ENCODE measurements at places on chromosomes 6 and 20.

DNA sequence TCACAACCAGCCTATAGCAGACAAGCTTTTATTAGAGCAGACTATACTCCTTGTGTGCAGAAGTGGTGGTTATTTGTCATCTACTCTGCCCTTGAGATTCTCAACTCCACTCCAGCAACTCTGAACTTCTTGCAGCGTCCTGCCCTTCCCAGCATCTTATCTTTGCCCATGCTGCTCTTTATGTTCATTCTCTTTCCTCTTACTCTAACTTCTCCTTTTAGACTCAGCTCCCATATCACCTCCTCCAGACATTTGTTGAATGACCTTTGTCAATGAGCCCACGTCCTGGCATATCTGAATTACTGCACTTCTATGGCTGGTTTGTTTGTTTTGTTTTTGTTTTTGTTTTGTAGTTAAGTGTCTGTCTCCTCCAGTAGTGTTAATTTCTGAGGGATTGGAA, 81.2 kb downstream of the KCNQ5 start:
- DNase-seq: no peak

DNA sequence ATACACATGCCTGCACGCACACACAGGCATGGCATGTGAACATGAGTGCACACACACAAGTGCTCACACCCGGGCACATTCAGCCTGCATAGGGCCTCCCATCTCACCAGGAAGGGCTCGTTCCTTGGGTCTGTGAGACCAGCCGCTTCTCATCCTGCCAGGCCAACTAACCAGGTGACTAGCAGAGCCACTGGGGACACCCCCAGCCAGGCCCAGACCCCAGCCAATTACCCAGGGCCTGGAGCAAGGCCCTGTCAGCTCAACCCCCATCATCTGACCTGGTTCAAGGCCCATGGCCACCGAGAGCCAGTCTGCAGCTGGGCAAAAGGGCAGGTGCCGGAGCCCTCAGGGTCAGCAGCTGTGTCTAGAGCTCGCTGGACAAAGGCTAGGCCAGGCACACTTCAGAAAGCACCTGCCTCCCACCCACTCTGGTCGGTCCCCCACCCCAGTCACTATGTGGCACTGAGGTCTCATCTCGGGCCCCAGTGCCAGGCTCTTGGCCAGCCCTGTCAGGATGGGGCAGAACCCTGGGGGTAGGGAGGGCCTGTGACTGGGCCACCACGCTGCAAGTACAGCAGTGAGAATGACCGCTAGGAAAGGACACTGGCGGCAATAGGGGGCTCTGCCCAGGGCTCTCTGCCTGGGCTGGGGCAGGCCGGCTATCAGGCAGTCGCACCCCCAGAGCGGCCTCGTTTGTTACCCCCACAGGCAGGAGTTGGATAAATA, 26.8 kb upstream of the MRGBP start:
- DNase-seq: no peak

DNA sequence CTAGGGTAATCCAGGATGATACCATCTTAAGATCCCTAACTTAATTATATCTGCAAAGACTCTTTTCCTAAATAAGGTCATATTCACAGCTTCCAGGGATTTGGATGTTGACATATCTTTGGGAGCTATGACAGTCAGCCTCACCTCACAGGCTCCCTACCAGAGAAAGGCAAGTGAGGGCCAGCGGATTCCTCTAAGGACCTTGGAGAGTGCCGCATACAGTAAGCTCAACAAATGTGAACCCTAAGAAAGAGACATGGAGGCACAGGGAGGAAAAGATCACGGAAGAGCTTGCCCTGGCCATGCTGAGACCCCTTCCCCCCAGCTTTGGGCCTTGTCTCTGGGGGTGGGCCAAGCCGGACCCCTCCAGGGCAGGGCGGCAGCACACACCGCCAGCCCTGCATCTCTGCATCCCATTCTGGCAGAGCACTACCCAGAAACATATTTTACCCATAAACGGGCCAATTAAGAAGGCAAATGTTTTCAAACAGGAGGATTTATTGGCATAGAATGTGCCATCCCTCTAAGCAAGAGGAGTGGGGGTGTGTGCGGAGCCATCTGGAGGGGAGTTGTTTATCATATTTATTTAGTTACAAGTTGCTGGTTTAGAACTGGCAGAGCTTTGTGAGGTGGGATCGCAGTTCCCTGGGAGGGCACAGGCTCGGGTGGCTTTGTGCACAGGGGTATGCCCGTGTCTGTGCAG, 55.4 kb downstream of the CHMP4B start:
- no peak for DNase-seq

GRCh38 chr6:26536571-26537159, 1.5 kb upstream of the HMGN4 start:
- no peak for DNase-seq

DNA sequence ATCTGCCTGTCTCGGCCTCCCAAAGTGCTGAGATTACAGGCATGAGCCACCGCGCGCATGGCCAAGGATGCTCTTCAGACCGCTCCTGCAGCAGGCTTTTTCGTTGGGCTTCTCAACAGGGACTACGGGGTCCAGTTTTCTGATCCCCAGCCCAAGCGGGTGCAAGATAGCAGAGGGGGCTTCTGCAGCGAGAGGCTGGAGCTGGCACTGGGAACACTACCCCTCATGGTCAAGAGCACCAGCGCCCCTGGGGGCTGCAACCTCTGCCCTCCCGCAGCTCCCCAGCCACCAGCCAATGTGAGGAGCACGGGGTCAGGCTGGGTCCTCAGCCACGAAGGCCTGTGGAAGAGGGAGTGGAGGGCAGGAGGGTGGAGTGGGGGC, 6.0 kb downstream of the CTSZ start:
- no peak for DNase-seq

DNA sequence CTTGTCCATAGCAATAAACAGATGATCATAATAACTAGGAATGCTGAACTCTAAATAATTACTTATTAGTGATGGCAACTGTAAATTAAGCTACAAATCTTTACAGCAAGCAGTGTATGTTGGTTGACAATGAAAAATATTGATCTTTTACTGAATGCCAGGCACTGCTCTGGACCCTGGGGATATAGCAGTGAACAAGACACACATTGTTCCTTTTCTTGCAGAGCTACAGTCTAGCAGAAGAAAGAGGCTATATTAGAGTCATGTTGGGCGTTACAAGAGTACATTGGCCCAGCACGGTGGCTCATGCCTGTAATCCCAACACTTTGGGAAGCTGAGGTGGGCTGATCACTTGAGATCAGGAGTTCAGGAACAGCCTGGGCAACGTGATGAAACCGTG, 11.5 kb downstream of the PXT1 start:
- DNase-seq: no peak

GRCh38 chr6:15479761-15480160, 183.1 kb downstream of the DTNBP1 start:
- no peak for DNase-seq

DNA sequence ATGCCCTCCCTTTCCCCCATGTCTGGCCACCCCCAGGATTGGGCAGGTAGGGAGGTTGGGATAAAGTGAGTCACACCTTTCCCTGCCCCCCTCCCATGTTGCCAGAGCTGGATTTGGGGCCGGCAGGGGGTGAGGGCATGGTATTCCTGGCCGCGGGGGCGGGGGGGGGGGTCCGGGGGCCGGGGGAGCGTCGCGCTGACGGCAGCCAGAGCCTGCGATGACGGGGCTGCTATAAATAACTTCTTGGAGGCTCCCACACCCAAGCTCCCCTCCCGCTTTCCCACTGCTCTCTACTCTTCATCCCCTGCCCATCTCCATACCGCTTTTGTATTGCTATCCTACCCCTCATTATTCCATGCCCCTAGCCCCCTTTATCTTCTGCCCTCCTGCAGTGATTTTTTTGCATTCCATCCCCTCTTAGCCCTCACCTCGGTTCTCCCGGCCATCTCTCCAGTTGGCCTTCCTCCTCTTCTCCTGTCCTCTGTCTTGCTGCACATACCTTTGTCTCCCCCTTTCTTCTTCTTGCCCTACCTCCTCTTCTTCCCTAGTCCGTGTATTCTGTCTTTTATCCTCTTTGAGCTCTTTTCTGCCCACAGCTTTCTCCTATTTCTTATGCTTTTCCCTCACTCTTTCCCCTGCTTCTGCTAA, 13.8 kb downstream of the SYNGAP1 start:
- DNase-seq: no peak

DNA sequence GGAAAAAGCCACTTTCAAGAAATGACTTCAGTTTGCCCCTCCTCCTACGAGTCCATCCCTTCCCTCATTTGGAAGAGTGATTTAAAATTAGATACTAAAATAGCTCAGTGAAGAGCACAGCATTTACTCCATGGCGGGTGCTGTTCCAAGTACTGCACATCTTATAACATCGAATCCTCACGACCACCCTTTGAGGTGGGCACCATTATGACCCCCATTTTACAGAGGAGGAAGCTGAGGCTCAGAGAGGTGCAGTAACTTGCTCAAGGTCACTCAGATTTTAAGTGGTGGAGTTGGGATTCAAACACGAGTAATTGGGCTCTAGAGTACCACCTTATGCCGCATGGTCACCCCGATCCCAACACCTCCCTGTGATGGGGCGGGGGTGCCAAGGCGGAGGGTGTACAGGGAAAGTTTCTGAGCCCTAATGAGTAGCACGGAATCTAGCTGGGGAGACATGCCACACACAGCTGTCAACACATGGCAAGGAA, 25.5 kb downstream of the TTBK1 start:
- no peak for DNase-seq

DNA sequence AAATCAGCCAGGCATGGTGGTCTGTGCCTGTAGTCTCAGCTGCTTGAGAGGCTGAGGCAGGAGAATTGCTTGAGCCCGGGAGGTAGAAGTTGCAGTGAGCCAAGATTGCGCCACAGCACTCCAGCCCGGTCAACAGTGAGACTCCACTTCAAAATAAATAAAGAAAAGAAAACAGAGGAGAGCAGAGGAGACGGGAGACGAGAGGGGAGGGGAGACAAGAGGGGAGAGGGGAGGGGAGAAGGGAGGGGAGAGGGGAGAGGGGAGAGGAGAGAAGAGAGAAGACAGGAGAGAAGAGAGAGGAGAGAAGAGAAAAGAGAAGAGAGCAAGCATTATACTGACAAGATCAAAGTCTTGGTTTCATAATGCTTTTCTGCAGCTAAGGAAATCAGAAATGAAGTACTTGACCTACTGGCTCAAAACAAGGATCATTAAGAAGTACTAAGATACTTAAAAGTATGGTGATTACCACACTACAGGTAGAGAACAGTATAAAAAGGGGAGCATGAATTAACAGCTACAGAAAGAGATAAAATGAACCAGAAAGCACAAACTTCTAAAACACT, 30.5 kb downstream of the FAM8A1 start:
- DNase-seq: no peak

DNA sequence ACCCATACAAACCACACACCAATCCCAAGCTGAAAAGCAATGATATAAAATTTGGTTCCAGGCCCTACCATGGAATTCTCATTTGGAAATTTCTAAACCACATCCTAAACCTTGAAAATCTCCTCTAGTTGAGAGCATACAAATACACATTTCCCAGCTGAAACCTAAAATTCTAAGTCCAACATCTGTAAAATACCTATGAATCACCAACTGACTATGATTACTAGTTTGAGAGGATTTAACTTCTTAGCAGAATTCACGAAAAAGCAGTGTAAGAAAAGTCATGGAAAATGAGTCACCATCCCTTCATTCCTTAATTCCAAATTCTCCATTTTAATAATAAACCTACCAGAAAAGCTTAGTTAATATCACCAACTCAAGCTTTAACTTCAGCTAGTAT, 15.4 kb downstream of the RANBP9 start:
- DNase-seq: peak; percentile 38

GRCh38 chr6:56087421-56087820, 160.0 kb downstream of the COL21A1 start:
- DNase-seq: no peak

GRCh38 chr6:1593958-1594314, 15.8 kb upstream of the FOXC1 start:
- no peak for DNase-seq

- no peak for DNase-seq
Measured at GRCh38 chr6:75818098-75818855, 69.2 kb downstream of the MYO6 start.

- no peak for DNase-seq
Measured at GRCh38 chr6:167097770-167098169, 25.1 kb upstream of the CCR6 start.

GRCh38 chr20:13337090-13337784, 116.2 kb downstream of the ISM1 start:
- DNase-seq: no peak

GRCh38 chr6:108957221-108957620, 109.0 kb downstream of the ARMC2 start:
- DNase-seq: no peak

DNA sequence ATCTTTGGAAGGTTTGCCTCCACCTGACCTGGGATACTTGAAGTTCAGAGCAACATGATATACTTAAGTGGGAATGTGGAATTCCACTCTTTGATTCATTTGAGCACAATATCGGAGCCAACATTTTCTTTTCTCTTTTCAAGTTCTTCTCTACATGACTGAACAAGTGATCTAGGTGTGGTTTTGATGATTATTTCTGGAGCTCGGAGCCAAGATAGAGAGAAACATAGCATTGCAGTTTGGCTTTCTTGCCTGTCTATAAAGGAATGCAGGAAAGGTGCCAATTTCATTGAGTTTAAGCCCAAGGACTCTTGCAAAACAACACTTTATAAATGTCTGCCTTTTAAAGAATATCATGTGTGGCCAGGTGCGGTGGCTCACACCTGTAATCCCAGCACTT, 124.2 kb upstream of the FAM83B start:
- DNase-seq: no peak

DNA sequence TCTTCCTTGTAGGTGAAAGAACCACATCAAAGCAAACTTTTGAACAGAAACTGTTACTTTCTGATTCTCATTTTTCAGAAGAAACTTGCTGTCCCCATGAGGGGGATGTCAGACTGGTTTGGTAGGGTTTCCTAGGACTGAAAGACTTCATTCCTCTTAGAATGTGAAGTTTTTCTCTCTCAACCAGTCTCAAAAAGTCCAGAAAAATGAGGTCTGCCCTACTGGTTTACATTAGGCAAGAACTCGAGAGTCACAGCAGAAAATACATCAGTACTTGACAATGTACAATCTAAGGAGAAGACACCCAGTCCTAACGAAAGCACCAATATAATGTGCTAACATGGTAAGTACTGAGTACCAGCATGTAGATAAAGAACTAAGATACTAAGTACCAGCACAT, 12.7 kb upstream of the NHLRC1 start:
- no peak for DNase-seq

- DNase-seq: no peak
Measured at GRCh38 chr6:162245830-162246420, 481.6 kb downstream of the PRKN start.

- no peak for DNase-seq
Measured at GRCh38 chr6:141758430-141758829, 374.3 kb upstream of the GJE1 start.

DNA sequence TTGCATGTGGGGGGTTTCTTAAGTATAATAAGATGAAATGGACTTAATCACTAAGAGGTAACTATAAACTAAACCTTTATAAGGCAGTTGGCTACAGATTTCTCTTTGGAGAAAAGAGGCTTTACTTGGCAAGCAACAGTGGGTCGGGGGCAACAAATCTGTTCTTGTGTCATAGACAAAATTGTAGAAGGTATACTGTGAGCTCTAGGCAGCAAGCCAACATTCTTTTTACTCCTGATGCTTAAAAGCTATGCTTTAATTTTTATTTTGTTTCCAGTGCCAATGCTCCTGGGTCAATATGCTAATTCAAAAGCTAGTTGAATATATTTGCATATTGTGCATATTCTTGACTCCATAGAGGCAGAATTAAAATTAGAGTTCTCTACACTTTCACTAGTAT, 495.4 kb downstream of the BTBD3 start:
- no peak for DNase-seq

GRCh38 chr20:44560229-44560628, 22.1 kb upstream of the PKIG start:
- no peak for DNase-seq

GRCh38 chr6:139295901-139296300, 4.1 kb upstream of the TXLNB start:
- no peak for DNase-seq

- DNase-seq: no peak
Measured at GRCh38 chr6:29916741-29917140, 25.6 kb upstream of the HLA-A start.
